ENCODE measurements at places on chromosomes 7 and 10.

GRCh38 chr10:74485283-74485682 is 334.3 kb downstream of the ADK start:
- no peak for DNase-seq

- no peak for DNase-seq
Measured at GRCh38 chr7:157707983-157708918, 371.4 kb downstream of the DNAJB6 start.

DNA sequence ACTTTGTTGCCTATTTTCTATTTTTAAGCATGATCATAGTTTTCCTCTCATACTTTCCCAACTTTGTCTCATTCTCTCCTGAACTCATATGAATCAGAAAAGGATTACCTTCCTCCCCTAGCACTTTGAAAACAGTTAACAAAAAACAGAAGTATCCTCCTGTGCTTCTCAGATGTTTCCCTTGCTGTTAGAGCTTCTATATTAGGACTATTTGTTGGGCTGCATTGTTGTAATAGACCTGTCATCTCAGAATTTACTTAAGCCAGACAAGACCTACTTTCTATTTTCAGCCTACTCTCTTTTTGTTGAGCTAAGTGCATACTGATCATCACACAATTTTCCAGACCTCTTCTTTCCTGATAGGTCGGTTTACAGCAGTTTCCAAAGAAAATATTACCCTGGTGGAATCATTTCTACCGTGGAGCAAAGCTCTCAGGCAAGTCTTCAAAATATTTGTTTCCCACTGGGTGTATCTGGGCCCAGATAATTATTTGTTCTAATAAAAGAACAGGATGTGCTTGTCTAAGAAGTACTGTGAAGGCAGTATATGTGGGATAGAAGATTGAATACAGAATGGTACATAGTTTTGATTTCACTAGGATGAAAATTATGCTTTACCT is 411.9 kb upstream of the KLF6 start:
- DNase-seq: no peak

- DNase-seq: no peak
Measured at GRCh38 chr10:132745971-132746370, 40.0 kb downstream of the NKX6-2 start.

DNA sequence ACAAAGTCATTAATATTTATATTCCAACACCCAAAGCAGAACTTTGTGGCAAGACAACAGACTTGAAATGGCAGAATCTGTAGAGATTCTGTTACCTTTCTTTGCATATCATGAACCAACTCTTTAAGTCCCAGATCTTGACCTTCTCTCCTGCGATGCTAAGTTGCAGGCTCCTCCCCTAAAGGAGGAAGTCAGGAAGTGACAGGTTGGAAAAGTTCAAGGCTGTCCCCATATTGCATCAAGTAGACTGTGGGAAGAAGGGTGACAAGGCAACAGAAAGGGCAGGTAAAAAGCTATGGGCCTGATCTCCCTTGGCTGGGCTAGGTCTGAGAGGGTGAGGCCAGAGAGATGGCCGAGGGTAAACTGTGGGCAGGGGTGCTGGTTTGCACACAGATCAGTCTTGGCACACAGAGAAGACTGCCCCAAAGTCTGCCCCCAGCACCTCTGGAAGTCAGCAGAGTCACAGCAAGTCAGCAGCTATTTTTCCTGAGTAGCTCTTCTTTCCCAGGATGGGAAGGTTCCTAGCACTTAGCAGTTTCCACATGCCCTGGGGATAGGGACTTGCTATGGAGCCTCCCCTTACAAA is 115.1 kb downstream of the RAPGEF5 start:
- no peak for DNase-seq

DNA sequence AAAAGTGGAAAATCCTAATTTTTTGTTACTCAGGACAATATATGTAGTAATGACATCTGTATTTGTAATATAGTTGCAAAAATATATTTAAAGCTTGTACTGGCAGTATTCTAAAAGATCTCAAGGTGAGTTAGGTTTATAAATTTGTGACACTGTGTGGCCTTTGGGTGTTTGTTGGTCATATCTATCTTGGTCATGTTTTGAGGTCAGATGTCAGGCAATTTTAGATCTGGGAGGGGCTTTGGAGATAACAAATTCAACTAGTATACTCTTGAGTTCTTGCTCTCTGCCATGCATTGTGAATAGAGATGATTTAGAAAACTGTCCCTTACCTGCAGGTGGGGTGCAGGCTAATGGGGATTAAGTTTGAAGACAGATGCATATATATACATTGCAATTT is 3.1 kb downstream of the TBC1D12 start:
- DNase-seq: no peak

- DNase-seq: no peak
Measured at GRCh38 chr7:87518735-87519134, 43.3 kb upstream of the ABCB4 start.

- no peak for DNase-seq
Measured at GRCh38 chr7:139340808-139341057, 404 bp upstream of the FMC1 start.

- no peak for DNase-seq
Measured at GRCh38 chr10:74681917-74682627, 144.3 kb upstream of the KAT6B start.

GRCh38 chr7:150986099-150986512 is 4.7 kb upstream of the NOS3 start:
- peak; percentile 61 for DNase-seq

DNA sequence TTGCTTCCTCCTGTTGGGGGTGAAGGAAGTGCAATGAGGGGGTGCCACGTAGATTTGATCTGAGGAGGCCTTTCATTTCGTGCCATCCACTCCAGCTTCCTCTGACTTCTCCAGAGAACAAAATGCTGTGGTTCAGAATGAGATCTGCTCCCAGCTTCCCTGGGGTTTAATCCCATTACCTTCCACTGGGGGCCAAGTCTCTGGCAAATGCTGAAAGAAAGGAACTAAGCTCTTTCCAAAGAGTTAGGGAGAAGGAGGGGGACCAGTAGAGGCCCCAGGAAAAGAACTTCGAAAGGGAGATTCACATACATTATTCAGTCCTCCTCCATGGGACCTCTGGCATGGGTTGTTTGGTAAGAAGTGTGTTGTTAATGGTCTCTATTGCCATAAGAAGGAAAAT is 727.0 kb downstream of the TYW1 start:
- DNase-seq: no peak

DNA sequence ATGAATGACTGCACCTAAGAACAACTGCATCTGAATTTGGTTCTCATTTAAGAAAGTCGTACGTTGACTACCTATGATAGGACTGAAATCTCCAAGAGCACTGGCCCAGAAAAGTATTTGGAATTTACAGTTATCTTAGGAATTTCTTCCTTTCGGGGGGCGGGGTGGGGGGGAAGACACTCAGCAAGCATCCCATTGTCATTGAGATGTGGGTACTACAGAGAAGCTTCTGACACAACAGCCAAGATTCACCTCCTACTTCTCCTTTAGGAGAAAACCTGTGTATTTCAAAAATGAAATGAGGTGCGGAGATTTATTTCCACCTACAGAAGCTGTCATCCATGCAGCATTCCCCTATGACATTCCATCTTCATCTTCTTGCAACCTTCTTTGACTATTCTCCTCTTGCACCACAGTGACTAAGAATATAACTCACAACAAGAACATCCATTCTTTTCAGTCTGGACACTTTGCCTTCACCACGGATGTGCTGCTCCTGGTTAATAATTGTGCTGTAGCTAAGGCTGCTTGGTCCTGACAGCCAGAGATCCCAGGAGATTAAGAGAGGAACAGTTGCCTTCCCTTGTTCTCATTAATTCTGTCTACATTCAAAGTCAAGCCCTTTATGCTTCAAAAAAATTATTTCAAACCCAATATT is 98.4 kb upstream of the FRMD4A start:
- no peak for DNase-seq

- no peak for DNase-seq
Measured at GRCh38 chr10:113562069-113562468, 9.2 kb downstream of the HABP2 start.

DNA sequence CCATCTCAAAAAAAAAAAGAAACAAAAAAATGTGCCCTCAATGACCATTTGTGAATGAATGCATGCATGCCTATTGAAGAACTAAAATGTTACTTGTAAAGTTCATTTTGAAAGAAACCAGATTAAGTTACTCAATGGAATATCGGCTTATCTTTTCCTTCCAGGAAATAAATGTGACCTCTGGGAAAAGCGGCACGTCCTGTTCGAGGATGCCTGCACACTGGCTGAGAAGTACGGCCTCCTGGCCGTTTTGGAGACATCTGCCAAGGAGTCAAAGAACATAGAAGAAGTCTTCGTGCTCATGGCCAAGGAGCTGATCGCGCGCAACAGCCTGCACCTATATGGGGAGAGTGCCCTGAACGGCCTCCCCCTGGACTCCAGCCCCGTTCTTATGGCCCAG is 21.9 kb downstream of the RAB19 start:
- no peak for DNase-seq

GRCh38 chr7:465710-466400 is 53.8 kb downstream of the PDGFA start:
- DNase-seq: no peak

DNA sequence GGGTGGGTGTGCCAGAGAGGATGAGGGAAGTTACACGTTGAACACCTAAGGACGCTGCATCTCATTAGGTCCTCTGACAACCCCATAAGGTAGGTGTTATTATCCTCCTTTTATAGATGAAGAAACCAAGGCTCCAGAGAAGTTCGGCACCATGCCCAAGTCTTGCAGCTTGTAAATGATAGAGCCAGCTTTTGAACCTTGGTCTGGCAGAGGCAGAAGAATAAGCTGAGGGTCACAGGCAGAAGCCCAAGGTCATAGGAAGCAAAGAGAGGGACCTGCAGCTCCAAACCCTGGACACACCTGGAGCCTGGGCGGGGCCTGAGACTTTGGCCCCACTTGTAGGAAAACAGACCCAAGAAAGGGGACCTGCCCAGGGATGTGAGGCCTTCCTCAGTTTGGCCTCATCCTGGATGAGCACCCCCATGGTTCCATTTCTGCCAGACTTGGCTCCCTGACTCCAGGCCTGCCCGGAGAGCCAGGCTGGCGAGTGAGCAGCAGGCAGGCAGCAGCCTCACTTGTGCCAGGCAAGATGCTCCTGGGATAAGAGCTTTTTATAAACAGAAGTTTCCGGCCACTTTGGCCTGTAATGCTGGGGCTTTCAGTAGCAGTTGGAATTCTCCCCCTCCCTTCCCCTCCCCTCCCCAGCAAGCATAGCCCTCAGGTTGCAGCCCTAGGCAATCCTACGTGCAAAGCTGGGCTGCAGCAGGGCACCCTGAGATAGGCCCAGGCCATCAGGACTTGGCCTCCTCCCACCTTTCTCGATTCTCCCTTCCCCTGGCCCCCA is 2.4 kb downstream of the KCNH2 start:
- DNase-seq: no peak

- DNase-seq: no peak
Measured at GRCh38 chr10:75191821-75192568, 18.6 kb upstream of the VDAC2 start.

- no peak for DNase-seq
Measured at GRCh38 chr7:22980422-22980821, 33.5 kb downstream of the HYCC1 start.

GRCh38 chr7:14606101-14606500 is 296.4 kb downstream of the DGKB start:
- no peak for DNase-seq

GRCh38 chr7:107785926-107786325 is 17.1 kb downstream of the SLC26A3 start:
- DNase-seq: no peak

GRCh38 chr10:129656642-129657041 is 189.6 kb downstream of the MGMT start:
- DNase-seq: no peak

GRCh38 chr10:13066527-13066926 is 33.4 kb upstream of the OPTN start:
- no peak for DNase-seq

DNA sequence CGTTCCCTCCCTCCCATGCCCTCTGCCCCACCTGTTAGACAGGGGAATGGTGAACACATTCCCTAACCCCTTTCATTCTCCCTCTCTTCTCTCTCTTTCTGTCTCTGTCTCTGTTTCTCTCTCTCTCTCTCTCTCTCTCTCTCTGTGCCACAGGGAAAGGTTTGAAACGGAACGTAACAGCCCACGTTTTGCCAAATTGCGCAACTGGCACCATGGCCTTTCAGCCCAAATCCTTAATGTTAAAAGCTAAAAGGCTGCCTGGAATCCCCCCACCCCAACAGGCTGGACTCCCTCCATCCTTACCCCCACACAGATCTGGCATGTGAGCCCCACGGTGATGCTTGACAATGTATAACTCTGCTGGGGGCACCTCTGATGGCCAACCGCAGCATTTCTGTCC is 30.8 kb downstream of the LDB3 start:
- no peak for DNase-seq

DNA sequence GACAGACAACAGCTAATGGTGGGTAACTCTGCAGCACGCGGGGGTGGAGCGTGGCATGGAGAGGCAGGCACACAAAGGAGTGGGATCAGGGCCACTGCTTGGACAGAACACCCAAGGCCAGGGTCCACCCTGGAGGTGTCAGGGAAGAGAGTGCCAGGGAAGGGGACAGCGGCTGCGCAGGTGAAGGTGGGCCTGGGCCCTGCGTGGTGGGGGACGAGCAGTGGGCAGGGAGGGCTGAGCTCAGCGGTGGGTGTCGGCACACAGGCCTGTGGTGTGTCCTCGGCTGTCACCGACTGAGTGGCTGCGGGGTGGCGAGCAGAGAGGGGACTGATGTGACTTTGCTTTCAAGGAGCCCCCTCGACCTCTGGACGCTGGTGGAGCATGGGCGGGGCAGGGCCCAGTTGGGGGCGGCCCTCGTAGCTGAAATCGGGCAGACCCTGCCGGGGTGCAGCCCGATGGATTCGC is 8.4 kb upstream of the SCART1 start:
- DNase-seq: no peak

DNA sequence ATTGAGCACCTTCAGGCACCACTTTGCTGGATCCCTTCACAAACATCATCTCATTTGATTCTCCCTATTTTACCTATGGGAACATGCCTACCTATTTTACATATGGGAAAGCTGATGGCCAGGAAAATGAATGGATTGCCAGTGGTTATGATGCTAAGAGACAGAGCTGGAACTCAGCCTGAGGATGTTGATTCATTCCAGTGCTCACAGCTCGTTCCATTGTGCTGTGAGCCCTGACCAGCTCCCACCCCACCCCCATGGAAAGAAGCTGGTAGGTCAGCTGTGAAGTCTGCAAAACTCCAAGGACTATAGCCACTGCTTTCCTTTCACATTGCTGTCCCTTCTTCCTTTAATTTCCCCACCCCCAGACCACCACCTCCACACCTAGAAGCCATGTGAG is 9.6 kb downstream of the UBTD1 start:
- no peak for DNase-seq

- DNase-seq: peak; percentile 65
Measured at GRCh38 chr7:74083117-74083876, at the start of gene LIMK1. TSS of gene LIMK1 (plus strand) at chr7:74083804. CDS start at chr7:74083991, 187 bp downstream.

All from COR-L47 (cell line).